ENCODE measurements at places on chromosomes 3 and 15. TPM values are rescaled to one million over a fixed set of nuclear protein-coding genes. Genes with fewer than 3 reads are reported as not detected.

The STX19 gene
- total RNA-seq = not detected

The SPTBN5 gene
- total RNA-seq = 0.26 TPM

DNA sequence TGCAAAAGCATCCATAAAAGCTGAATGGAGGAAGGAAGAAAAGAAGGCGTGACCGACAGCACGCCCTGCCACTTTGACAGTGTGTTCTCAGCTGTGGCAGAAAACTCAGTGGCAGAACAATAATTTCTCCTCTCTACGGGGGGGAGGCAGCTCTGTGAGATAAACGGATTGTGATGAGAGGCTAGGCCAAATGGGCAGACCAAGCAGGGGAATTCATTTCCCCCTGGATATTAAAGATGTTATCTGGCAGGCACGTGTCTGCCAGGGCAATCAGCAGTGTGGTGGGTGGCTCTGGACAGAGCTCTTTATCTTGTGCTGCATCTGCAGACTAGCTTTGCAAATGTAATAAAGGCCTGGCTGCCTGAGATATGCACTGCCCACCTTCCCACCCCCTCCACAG is 1.9 kb upstream of the RMDN3 start:
- DNase-seq = no peak
- H3K27me3 ChIP-seq = no peaks in the 10 kb centered on the region
- peaks cover 5% of the 10 kb centered on the region for H3K36me3 ChIP-seq
- no peak overlapping the region for H3K27ac ChIP-seq
- H3K4me1 ChIP-seq = peaks cover 28% of the 10 kb centered on the region

- no peak overlapping the region for H3K27ac ChIP-seq
- H3K4me1 ChIP-seq = peaks cover 18% of the 10 kb centered on the region
- DNase-seq = no peak
- no peaks in the 10 kb centered on the region for H3K36me3 ChIP-seq
- H3K27me3 ChIP-seq = no peaks in the 10 kb centered on the region
- no peak overlapping the region for H3K4me3 ChIP-seq
Measured at GRCh38 chr3:20668411-20668810, 482.4 kb upstream of the SGO1 start.

- no peaks in the 10 kb centered on the region for H3K36me3 ChIP-seq
- no peaks in the 10 kb centered on the region for H3K27me3 ChIP-seq
- no peak overlapping the region for H3K27ac ChIP-seq
Measured at GRCh38 chr3:112132554-112132953, 494 bp downstream of the GCSAM start.

DNA sequence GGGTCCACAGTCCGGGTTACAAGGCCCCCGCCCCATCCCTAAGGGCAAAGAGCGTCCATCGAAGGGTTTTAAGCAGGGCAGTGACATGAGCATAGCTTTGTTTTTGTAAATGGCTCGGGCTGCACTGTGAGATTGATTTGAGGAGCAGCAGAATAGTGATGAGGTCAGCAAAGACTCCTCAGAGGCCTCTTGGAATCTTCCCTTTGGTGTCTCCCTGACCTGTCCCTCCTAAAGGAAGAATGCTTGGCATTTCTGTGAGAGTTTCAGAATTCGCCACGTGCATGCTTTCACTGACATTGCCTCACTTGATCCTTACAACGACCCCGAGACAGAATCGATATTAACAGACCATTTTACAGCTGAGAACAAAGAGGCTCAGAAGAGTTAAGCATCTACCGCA is 20.3 kb downstream of the LAMP3 start:
- H3K36me3 ChIP-seq = no peaks in the 10 kb centered on the region
- no peaks in the 10 kb centered on the region for H3K4me1 ChIP-seq
- DNase-seq = no peak
- H3K27ac ChIP-seq = no peak overlapping the region

GRCh38 chr15:67701669-67702068 is 123.6 kb upstream of the SKOR1 start:
- H3K27ac ChIP-seq = no peak overlapping the region
- no peak overlapping the region for H3K4me3 ChIP-seq
- DNase-seq = no peak
- no peaks in the 10 kb centered on the region for H3K27me3 ChIP-seq
- no peaks in the 10 kb centered on the region for H3K4me1 ChIP-seq
- peaks cover 33% of the 10 kb centered on the region for H3K36me3 ChIP-seq

GRCh38 chr3:108289159-108289558 is 7.2 kb upstream of the HHLA2 start:
- no peak overlapping the region for H3K27ac ChIP-seq
- no peaks in the 10 kb centered on the region for H3K4me1 ChIP-seq
- no peak overlapping the region for H3K4me3 ChIP-seq
- H3K36me3 ChIP-seq = no peaks in the 10 kb centered on the region
- no peaks in the 10 kb centered on the region for H3K27me3 ChIP-seq
- no peak for DNase-seq

DNA sequence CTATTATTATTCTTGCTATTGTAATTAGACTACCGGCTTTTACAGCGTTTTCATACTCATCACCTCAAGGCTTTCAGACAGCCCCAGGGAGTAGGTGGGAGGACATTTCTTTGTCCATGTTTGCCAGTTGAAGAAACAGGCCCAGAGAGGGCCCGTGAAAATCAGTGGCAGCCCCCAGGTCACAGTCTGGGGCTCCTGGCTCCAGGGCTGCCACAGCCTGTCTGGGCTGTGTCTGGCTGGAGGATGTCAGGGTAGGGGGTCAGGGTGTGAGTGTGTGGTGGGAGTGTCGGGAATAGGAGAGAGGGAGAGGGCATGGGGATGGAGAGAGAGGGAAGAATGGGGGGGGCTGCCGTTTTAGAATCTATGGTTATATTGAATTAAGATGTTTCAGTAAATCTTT is 118.2 kb upstream of the TLE3 start:
- H3K4me3 ChIP-seq = no peak overlapping the region
- no peaks in the 10 kb centered on the region for H3K36me3 ChIP-seq
- no peak for DNase-seq
- no peak overlapping the region for H3K27ac ChIP-seq

GRCh38 chr3:138253609-138254008 is 66.5 kb downstream of the ARMC8 start:
- no peaks in the 10 kb centered on the region for H3K4me1 ChIP-seq
- no peak for DNase-seq
- no peak overlapping the region for H3K4me3 ChIP-seq
- no peaks in the 10 kb centered on the region for H3K36me3 ChIP-seq

- peaks cover 8% of the 10 kb centered on the region for H3K4me1 ChIP-seq
- H3K27ac ChIP-seq = no peak overlapping the region
- H3K27me3 ChIP-seq = no peaks in the 10 kb centered on the region
- peaks cover 19% of the 10 kb centered on the region for H3K36me3 ChIP-seq
- no peak for DNase-seq
- H3K4me3 ChIP-seq = no peak overlapping the region
Measured at GRCh38 chr3:150738688-150739087, 24.3 kb downstream of the SIAH2 start.
